CD4-positive, alpha-beta T cell treated with Interferon gamma for 1 hour (primary cell): ENCODE measurements at places on chromosomes 2 and 18.

- no peak for DNase-seq
These were observed 27.6 kb upstream of the CALCRL start for GRCh38 chr2:187475499-187476248.

- DNase-seq = no peak
These were observed 295.2 kb downstream of the NDUFA10 start for GRCh38 chr2:239729681-239730566.

DNA sequence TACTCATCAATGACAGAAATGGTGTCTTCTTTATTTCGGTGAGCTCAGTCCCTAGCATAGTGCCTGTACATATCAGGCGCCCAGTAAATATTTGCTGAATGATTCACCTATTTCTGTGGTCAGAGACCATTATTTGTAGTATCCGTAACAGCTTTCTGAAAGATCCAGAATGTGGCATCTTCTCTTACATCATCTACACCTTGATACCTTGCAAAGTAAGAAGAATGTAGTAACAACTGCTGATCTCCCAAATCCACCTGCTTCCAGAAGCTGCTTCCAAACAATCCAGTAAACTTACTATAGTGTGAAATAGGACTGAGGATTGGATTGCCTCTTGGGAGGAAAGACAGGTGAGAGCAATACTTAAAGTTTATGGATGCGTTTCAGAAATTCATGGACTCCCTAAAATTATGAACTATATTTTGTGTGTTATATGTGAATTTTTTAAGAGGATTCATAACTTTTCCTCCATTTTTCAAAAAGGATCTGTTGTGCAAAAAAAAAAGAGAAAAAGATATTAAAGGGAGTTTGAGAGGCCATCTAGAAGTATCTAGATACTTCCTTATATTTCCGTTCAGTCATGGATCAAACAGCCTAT lies 945 bp upstream of the ASXL2 start:
- no peak for DNase-seq

DNA sequence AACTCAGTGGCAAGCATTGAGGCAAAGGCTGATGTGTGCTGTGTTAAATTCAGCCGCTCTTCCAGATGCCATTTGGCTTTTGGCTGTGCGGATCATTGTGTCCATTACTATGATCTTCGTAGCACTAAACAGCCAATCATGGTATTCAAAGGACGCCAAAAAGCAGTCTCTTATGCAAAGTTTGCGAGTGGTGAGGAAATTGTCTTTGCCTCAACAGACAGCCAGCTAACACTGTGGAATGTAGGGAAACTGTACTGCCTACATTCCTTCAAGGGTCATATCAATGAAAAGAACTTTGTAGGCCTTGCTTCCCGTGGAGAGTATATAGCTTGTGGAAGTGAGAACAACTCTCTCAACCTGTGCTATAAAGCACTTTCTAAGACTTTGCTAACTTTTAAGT lies 195.5 kb upstream of the RAB12 start:
- no peak for DNase-seq

- no peak for DNase-seq
These were observed 289.8 kb upstream of the UBE2E3 start for GRCh38 chr2:180690611-180691010.

GRCh38 chr2:121830809-121831208 lies 75.4 kb downstream of the TSN start:
- no peak for DNase-seq

GRCh38 chr18:1578505-1578904 lies 673.8 kb downstream of the ADCYAP1 start:
- DNase-seq = no peak

DNA sequence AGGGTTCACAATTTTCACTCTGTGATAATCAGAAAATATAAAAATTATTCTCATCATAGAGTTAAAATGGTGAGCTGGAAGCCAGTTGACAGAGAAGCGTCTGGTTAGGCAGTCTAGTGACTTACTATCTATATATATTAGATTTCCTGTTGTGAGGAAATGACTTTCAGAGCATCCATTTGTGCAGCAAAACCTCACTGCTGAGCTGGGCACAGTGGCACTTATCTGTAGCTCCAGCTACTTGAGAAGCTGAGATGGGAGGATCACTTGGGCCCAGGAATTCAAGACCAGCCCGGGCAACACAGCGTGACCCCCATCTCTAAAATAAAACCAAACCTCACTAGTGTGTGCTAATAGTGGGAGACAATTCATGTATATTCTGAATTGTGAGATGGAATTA lies 7.2 kb upstream of the KIAA2012 start:
- no peak for DNase-seq

DNA sequence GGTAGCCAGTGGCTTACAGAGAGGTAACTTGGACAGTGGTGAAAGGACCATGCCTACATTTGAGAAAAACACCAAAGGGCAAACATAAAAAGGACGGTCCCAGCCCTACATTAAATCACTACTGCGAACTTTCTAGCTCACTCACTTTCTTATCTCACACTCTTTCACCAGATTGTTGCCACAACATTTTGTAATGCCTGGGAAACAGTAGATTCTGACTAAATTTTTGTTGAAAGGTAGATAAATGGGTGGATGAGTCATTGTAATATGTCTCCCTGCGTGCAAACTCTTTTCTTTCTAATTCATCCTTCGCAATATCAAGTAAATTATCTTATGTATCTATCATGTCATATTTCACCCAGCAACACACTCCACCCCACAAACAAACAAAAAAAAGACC lies 192.2 kb downstream of the IRS1 start:
- DNase-seq = no peak

GRCh38 chr2:75453384-75454240 lies 107.1 kb downstream of the EVA1A start:
- DNase-seq = no peak

DNA sequence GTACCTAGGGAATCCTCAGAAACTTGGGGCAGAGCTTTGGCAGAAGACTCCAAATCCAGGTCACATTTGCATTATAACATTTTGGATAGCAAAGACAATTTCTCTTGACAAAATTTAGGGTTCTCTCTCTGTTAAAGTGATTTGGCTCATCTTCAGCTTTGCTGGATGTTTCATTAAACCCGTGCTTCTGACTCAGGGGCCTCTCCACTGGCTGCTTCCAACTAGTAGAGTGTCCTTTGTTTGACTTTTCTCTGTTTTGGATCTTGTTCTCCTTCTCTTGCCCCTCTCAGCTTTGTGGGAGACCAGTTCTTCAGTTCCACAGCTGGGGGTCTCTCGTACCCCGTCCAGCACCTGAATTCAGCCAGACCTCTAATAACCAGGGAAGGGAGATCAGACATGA lies 145.6 kb downstream of the PLCL1 start:
- DNase-seq = no peak

- DNase-seq = no peak
These were observed 864 bp upstream of the MYL12A start for GRCh38 chr18:3246635-3247239.

- DNase-seq = no peak
These were observed 174.0 kb downstream of the PTGR3 start for GRCh38 chr18:75034937-75035336.

GRCh38 chr2:28422908-28423741 lies 30.5 kb downstream of the FOSL2 start:
- no peak for DNase-seq

DNA sequence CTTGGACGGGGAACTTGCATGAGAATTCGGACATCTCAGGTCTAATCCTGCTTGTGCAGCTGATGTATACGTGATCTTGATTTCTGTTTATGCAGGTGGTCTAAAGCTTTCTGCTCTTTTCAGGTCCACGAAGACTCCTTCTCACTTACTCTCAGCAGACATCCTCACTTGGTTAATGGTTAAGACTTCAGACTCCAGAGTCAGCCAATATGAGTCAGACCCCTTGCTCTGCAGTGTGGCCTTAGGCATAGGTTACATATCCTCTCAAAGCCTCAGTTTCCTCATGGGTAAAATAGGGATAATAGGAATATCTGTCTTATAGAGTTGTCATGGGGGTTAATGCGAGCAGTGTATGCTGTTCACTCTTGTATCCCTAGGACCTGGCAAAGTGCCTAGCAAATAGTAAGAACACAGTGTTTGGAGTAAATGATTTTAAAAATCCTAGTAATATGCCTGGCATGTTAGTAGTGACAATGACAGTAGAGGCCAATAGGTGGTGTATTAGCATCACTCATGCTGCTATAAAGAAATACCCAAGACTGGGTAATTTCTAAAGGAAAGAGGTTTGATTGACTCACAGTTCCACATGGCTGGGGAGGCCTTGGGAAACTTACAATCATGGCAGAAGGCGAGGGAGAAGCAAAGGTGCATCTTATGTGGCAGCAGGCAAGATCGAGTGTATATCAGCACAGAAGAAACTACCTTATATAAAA lies 42.3 kb downstream of the XRCC5 start:
- no peak for DNase-seq

DNA sequence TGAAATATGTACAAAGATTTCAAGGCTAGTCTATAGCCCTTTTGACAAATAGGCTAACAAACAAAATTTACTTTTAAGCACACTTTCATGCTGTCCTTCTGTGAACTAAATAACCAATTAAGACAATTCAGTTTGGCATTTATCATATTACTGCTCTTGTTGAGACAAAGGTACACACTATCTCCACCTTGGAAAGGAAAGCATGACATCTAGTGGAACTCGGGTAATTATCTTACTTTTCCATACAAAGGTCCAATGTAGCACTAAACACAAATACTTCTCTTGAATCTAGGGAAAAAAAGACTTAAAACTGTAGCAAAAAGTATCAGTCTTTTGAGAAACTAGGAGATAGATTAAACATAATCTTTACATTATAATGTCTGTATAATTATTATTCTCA lies 125.0 kb upstream of the CD226 start:
- no peak for DNase-seq

DNA sequence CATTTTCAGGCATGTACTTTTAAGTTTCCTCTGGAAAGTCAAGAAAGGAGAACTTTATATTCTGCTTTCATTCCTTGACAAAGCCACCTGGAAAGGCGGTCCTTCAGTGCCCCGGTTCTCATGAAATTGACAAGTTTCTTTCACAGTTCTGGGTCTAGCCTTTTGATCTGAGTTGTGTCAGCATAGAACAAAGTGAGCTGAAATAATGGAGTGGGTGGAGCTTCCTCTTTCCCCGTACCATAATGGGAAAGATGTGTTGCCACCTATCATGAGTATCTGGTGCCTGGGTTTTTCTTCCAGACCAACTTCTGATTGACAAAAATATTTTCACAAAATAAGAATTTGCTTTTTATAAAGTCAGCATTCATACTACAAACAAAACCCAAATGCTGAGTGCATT lies 49.3 kb downstream of the PTRHD1 start:
- no peak for DNase-seq
